ENCODE measurements at places on chromosomes 13 and 19.

DNA sequence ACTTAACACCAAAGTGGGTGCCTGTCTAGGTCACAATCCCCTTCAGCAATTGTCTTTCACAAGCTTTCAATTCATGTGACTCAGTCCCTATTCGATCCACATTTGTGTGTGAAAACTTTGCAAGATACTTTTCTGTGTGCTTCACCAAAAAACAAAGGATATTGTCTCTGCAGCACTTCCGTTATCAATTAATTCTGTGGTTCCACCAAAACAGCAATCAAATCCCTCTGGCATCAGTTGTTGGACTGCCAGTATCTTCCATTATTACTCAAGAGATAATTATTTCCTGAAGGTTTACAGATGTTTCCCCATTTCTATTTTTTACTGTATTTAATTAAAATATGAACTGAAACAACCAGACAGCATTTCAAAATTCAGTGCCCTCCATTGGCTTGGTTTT, 481.4 kb downstream of the SUCLA2 start:
- DNase-seq: peak; percentile 62

DNA sequence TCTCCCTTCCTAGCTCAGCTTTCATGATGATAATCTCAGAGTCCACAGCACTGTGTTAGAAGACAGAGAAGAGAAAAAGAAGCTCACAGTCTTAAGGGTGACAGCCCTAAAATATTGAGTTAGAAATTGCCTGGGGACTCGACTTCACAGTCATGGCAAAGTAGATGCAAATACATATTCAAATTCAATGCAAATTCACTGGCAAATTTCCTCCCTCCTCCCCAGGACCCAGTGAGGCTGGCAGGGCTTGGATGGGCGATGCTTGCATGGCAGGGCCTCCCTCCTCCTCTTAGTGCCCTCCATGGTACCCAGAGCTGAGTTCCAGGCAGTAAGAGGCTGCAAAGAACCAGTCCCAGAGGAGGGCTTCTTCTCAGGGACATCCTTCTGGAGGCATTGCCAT, 115.6 kb upstream of the UQCRFS1 start:
- DNase-seq: no peak

GRCh38 chr13:59126474-59126873, 1037.3 kb downstream of the DIAPH3 start:
- DNase-seq: no peak

DNA sequence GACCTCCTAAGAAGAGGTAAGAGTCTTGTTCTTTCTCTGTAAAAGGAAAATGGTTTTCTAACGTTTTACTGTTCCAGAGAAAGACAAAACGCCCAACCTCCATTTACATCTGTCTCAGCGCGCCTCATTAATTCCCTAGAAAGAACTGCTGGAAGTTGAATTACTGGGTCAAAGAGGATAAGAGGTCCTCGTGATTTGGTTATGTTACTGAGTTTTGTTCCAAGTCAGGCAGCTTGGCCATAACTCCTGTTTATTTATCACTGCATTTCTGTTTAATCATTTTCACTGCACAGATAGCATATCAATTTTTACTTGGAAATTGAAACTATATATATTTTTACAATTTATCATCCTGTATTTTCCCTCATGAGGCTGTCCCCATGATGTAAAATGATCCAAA, 112.9 kb upstream of the PEG3 start:
- DNase-seq: no peak

GRCh38 chr19:46591870-46592269, 9.3 kb upstream of the CALM3 start:
- no peak for DNase-seq

DNA sequence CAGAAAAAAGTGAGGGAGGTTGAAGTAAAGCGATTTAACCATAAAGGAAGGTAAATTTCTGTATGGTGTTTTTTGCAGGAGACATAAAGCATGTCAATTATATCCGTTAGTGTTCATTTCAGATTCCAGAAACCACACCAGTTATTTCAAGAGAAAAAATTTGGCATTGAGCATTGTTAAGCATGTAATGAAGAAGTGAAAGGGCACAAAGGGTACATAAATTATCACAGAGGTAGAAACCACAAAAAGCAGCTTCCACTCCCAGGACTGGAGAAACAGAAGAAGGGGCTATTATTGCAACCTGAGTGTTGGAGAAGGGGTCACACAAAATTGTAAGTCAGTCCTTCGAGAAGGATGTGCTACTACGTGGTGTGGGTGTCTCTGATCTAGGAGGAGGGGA, 72.2 kb upstream of the DACH1 start:
- no peak for DNase-seq

DNA sequence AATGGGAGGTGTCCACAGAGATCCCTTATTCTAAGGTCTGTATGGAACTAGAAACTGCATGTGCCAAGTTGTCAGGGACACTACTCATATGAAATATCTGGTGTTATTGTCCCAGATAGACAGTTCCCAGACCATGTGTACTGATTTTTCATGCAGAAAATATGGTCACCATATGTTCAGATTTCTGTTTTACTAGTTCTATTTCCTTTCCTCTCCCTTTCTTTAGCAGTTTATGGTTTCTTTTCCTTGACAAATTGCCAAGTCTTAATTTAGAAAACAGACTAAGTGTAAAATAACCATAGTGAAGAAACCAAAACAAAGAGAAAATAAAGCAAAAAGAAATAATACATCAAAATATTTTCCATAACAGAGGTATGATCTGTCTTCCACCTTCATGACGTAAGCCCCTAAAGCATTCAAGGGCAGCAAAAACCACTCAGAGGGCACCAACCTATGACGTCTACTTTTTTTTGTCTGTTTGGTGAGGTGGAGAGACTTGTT, 248.5 kb downstream of the KCTD12 start:
- DNase-seq: peak; percentile 69

GRCh38 chr13:97979051-97979450, 25.6 kb downstream of the IPO5 start:
- peak; percentile 20 for DNase-seq

- no peak for DNase-seq
These were observed 45.2 kb downstream of the GPR180 start for GRCh38 chr13:94646904-94647303.
